Effector CD4-positive, alpha-beta T cell (primary cell): ENCODE measurements at places on chromosomes 4 and X.

DNA sequence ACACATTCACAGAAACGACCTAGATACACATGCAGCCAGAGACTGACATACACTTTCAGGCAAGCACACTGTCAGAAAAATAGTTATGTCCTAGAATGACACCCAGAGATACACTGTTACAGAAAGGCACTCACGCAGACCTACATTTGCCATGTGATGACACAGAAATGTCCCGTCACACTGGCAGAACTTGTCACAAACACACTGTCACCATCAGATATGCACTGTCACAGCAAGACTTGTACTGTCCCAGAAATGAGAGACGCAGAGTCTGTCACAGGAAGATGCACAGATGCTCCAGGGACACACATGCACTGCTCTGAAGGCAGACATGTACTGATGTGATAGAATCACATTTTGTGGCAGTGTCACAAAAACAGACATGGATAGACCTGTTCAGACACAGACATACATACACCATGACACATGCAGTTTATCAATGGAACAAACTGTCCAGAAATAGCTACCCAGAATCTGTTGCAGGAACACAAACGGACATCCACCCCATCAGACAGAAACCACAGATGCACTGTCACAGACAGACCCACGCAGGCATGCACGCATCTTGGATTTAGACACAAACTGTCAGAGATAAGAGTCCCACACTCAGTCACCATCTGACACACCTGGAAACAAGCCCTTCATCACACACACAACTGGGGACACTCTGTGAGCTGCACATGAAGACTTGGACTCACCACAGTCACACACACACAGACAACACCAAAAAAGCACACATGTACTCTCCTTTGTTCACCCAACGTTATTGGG, 1.3 kb upstream of the PIM2 start:
- no peak for DNase-seq

GRCh38 chrX:131565909-131566308, 22.0 kb downstream of the OR13H1 start:
- DNase-seq: no peak

GRCh38 chrX:33607042-33607595, 395.8 kb upstream of the DMD start:
- DNase-seq: no peak

DNA sequence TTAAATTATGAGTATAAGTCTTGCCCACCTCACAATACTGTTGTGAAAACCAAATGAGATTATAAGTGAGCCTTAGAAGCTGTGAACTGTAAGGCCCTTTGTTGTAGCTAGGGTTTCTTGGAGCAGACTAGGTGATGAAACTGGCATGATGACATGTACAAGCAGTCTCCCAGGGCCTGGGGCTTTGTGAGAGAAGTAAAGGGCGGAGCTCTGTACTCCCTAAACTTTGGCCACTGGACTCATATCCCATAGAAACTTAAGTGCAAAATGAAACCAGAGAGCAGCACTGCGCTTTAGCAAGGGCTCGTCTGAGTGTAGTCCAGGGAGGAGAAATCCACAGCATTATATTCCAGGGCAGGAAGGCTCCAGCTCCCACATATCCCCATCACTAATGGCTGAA, 385.6 kb upstream of the FGF16 start:
- DNase-seq: no peak

GRCh38 chr4:157527954-157528353, 307.4 kb downstream of the GRIA2 start:
- no peak for DNase-seq

DNA sequence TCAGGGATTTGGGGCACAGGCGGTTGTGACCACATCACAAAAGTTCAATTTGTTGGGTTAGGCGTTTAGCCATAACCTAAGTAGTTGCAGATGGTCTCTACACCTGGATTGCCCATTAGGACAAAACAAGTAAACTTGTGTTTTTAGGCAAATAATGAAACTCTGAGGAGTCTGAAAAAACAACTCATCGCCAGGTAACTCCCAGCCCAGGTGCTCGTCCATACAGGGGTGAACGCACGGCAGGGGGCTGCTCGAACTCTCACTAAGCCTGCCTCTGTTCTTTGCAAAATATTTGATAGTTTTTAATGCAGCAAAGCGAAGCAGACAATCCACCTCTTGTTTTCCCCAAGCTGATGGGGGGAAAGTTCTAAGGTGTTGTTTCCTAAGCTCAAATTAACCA, 559 bp upstream of the RHOH start:
- DNase-seq: no peak

GRCh38 chr4:38930707-38931106, 63.1 kb downstream of the FAM114A1 start:
- DNase-seq: no peak

DNA sequence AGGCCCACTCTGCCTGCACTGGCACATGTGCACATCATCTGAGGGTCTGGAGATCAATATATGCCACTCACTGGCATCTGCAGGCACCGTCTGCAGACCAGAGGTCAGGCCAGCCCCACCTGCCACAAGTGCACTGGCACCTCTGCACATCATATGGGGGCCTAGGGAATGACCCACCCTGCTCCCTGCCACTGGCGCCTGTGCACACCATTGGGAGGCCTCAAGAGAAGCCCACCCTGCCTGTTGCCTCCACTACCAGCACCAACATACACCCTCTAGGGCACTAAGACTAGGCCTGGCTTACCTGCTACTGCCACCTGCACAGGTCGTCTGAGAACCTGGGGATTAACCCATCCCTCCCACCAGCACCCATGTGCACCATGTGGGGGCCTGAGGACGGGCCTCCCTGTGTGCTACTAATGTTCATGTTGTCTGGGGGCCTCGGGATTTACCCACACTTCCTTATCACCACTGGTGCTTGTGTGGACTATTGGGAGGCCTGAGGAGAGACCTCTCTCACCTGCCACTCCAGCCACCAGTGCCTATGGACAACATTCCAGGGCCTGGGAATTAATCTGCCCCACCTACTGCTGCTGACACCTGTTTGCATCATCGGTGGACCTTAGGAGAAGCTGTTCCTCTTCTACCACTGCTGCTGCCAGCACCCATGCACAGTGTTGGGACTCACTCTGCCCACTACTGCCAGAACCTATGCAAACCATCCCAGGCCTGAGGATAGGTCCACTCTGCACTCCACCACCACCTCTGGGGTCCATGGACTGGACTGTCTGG, 113.7 kb downstream of the REELD1 start:
- DNase-seq: no peak

DNA sequence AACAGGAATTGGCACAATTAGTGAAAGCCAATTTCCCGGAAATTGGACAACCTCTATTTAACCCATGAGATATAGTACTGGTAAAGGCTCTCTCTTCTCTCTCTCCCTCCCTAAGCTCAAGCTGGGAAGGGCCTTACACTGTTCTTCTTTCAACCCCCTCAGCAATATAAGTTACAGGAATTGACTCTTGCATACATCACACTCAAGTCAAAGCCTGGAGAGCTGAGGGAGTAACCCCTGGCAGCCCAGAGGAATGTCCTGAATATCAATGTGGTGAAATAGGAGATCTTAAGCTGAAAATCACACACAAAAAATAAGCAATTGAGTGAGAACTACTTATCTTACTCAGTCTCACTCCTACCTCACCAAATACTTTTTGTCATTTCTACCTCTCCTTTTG, 186.9 kb upstream of the SPOCK3 start:
- DNase-seq: no peak

GRCh38 chr4:54643172-54643571, 14.6 kb upstream of the KIT start:
- DNase-seq: no peak

DNA sequence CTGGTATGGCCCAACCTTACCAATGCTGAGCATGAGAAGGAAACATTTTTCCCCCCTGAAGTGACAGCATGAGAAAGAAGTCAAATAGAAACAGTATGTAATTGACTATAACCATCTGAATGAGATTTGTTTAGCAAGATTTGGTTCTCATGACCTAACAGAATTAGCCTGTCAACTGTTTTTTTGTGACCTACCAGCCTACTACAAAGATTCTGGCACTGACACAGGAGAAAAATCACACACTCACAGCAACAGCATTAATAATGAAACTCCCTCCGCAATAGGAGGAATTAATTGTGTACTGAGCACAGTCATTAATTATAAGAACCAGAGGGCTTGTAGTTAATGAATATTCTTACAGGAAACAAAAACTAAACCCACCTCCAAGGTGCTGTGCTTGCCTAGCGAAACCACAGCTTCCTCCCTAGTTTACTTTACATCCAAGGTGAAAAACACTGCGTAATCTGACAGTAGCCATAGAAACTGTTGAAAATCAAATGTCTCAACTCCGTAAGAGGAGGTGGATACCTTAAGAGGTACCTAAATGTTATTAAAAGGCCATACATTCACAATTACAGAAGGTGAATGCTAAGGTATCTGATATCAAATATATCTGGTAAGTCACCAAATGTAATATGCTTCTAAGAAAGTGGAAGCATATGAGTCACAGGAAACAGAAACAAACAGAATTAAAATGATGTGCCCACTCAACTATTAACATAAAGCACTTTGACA, 34.9 kb downstream of the MMRN1 start:
- DNase-seq: no peak

- DNase-seq: no peak
These were observed 94.4 kb downstream of the PHKA2 start for GRCh38 chrX:18889346-18890048.

DNA sequence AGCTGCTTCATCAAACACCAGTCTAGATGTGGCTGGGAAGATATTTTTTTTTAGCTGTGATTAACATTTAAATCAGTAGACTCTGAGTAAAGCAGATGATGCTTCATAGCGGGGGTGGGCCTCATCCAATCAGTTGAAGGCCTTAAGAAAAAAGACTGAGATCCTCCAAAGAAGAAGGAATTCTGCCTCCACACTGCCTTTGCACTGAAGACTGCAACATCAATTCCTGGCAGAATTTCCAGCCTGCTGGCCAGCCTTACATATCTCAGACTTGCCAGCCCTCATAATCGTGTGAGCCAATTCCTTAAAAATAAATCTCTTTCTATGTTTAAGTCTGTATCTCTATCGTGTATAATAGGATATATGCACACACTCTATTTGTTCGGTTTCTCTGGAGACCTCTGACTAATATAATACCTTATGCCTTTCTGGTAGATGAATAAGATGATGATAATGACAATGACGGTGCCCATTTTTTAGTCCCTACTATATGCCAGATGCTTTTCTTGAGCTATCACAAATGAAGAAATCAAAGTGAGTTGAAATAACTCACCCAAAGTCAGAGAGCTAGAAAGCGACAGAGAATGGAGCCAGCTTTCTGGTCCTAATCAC, 66.1 kb upstream of the SOD3 start:
- no peak for DNase-seq

DNA sequence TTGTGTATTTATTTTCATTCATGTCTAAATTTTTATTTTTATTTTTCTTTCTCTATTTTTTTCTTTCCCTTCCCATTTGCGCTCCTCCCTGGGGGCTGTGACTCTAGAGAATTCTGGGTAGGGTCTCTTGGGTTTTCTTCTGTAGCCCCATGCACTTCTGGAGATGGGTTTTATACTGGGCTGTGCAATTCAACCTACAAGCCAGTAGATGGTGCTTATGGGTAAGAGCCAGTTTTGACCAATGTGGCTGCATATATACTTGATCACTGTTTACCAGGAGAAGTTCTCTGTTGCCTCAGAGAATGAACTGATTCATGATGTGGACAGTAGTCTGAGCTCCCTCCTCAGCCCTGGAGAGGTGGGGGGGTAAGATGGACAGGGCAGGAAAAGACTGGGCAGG, 614.6 kb downstream of the PCDH19 start:
- DNase-seq: no peak

DNA sequence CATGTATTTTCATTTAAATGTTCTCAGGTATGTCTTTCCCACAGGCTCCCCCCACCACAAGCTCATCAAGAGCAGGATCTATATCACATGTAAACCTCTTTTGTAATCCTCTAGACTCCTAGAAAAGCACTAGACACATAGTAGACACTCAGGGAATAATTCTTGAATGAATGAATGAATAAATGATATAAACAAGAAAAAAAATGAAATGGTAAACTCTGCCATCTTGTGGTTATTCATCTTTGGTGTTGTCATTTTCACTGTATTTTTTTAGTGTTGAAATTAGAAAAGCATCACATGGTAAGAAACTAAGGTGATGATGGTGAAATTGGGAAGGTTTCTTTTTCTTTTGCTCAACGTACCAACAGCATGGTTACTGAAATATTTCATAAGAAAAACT, 34.2 kb upstream of the C1GALT1C1 start:
- DNase-seq: no peak

DNA sequence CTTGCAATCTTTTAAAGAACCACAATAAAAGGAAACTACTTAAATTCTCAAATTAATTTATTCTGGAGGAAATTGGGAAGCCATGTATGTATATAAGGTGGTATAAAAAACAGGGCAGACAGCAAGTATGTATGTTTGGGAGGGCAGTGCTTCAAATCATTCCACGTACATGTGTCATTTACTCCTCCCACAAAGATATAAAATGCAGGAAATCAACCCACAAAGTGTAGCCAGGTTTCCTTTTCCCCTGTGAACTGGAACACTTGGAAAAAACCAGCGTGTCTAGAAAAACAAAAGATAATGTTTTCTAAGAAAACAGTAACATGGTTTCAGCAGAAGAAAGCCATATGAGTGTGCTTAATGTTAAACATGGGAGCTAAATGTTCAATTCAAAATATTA, 156.7 kb upstream of the FAM47A start:
- DNase-seq: no peak

GRCh38 chr4:118225511-118225910, 127.3 kb downstream of the PRSS12 start:
- no peak for DNase-seq

- no peak for DNase-seq
These were observed 6.4 kb downstream of the RBM3 start for GRCh38 chrX:48580662-48581061.

DNA sequence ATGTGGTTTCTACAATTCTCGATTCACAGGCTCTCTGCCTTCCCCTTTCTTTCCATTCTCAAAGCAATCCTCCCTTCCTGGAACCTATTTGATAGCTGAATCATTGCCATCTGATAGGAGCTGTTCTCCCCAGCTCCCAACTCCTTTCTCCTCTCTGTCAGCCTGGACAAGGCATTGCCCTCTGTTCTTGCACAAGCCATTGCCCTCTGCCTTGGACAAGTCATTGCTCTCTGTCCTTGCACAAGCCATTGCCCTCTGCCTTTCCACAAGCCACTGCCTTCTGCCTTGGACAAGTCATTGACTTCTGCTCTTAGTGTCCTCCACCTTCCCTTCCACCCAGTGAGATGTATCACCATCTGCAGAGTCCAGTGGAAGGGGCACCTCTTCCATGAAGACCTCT, 256.1 kb upstream of the STS start:
- no peak for DNase-seq

DNA sequence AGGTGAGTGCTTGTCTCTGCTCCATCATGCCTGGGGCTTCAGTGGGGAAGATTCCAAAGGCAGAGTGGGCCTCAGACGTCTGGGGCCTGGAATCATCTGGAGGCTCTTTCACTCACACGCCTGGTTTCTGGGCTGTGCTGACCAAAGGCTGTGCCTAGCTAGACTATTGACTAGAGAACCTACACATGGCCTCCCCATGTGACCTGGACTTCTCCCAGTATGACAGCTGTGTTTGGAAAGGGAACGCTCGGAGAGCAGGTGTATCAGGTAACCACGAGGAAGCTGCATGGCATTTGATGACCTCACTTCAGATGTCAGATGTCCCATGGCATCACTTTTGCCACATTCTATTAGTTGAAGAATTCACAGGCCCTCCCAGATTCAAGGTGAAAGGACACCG, 51.0 kb downstream of the ADGRL3 start:
- no peak for DNase-seq
